ENCODE measurements at places on chromosomes 2 and 18.

DNA sequence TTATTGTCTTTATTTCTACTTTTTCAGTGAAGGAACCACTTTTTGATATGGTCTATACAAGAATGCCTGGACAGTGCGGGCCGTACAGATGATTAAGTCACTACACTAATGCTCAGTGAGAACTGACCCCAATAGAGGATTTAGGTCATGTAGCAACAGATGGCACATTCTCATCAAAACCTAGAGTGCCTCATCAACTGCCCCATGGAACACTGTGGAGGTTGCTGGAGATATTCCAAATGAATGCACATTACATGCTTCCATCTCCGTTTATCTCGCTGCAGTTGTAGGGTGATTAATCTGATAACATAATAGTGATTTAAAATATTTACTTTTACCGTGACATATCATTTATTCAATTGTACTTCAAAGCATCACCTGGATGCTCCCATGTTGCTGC, 41.8 kb upstream of the COPS8 start:
- no peaks in the 10 kb centered on the region for H3K27me3 ChIP-seq
- no peak for DNase-seq
- peaks cover 6% of the 10 kb centered on the region for H3K4me1 ChIP-seq
- H3K36me3 ChIP-seq, result no peaks in the 10 kb centered on the region

- no peak overlapping the region for H3K27ac ChIP-seq
- DNase-seq, result no peak
- H3K36me3 ChIP-seq, result no peaks in the 10 kb centered on the region
- no peaks in the 10 kb centered on the region for H3K4me1 ChIP-seq
- H3K27me3 ChIP-seq, result no peaks in the 10 kb centered on the region
Measured at GRCh38 chr2:151114874-151115273, 146.8 kb downstream of the RBM43 start.

GRCh38 chr18:52363861-52364260, 23.9 kb downstream of the DCC start:
- no peaks in the 10 kb centered on the region for H3K27me3 ChIP-seq
- H3K4me1 ChIP-seq, result no peaks in the 10 kb centered on the region
- H3K4me3 ChIP-seq, result no peak overlapping the region

DNA sequence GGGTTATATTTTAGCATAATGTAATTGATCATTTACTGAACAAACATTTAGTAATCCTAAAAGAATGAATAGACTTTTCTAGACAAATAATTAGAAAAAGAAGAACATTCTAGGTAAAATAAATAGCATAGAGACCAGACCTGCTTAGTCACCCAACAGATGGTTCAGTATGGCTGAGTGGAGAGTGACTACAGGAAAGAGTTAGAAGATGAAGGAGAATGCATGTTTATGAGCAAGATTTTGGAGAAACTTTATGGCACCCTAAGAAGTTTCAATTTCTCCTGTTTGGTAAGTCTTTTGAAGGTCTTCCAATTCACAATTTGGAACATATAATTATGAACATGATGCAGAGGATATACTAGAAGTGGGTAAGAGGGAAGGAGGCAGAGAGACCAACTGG, 32.9 kb downstream of the FAP start:
- H3K36me3 ChIP-seq, result no peaks in the 10 kb centered on the region
- no peak overlapping the region for H3K27ac ChIP-seq
- H3K27me3 ChIP-seq, result no peaks in the 10 kb centered on the region
- DNase-seq, result no peak

GRCh38 chr18:9365406-9365805, 30.8 kb downstream of the TWSG1 start:
- H3K36me3 ChIP-seq, result peaks cover 7% of the 10 kb centered on the region
- no peak for DNase-seq
- no peaks in the 10 kb centered on the region for H3K27me3 ChIP-seq

GRCh38 chr18:77894060-77894459, 644.4 kb downstream of the GALR1 start:
- no peaks in the 10 kb centered on the region for H3K4me1 ChIP-seq
- no peak for DNase-seq
- no peaks in the 10 kb centered on the region for H3K36me3 ChIP-seq
- H3K27ac ChIP-seq, result no peak overlapping the region
- H3K4me3 ChIP-seq, result no peak overlapping the region

Measured in neuronal stem cell (in vitro differentiated cells).